ENCODE measurements at places on chromosomes 6 and 20.

DNA sequence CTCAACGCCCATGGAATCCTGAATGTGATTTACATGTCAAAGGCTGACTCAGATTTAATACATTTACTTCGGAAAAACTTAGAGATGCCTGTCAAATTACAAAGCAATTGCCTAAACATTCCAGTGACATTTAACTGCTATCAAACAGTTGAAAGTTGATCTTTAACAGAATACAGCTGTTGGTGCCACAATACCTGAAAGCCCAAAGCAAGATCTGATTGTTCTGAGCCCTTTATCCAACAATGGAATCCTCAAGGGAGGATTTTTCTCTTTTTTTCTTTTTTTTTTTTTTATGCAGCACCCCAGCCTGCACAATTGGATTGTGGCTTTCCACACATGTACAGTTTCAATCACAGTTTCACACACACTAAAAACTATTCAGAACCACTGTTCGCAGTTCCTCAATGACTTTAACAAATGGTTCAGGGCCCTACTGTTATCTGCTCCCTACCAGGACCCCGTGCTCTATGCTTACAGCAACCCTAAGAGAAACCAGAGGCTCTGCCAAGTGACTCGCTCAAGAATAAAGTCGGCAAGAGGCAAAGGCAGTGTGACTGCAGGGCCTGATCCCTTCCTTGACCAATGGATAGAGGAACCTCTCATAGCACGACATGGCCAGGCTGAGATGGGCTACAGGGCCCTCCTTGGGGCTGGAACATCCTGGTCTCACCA, 33.3 kb downstream of the EPB41L2 start:
- no peak for DNase-seq

DNA sequence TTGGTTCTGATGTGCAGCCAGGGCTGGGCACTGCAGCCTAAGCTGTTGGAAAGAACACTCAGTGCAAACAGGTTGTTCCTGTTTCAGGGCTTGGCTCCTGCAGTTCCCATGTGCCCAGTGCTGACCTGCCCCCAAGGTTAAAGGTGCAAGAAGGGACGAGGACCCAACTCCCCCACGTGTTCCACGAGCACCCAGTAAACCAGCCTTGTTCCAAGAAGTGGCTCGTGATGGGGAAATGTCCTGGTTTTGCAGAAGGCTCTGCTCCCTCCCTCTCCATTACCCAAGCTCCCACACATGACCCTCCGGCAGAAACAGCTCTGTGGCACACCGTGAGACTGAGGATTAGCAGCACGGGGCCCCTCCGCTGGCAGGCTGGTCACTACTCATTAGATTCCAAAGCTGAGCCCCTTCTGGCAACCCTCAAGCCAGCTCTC, 9.4 kb downstream of the ACSS1 start:
- no peak for DNase-seq

- peak; percentile 73 for DNase-seq
These were observed 587 bp downstream of the IP6K3 start for GRCh38 chr6:33746036-33746600.

- DNase-seq, result no peak
These were observed 86.8 kb downstream of the HAO1 start for GRCh38 chr20:7853493-7853892.

DNA sequence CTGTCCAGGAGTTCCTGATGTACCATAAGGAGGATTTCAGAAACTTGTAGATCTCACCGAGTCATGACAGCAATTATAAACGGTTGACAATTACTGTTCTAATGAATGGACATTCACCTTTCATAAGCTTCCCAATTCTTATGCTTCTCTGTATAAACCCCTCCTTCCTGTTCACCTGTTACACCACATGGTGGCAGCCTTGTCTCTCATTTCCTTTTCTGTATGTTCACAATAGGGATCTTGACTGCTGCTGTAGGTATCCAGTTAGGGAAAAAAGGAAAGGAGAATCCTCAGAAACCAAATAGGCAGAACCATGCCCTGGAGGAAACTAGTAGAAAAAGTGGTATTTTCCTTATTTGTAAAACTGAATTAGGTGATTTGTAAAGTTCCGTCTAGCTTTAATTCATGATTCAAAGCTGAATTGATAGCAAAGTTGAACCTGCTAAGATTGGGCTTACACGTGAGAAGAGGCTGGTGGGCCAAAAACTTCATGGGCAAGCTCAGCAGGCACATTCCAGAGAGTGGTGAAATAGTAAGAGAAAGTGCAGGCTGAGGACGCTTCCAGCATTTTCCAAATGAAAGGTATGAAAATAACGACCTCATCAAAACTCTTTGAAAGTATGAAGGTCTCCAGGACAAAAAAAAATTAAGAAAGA, 29.0 kb upstream of the TBPL1 start:
- DNase-seq, result peak; percentile 86

- peak; percentile 2 for DNase-seq
These were observed at the start of gene SLPI for GRCh38 chr20:45254383-45255262. Gene SLPI (minus strand): TSS chr20:45254564. CDS start chr20:45254543, 21 bp downstream.

GRCh38 chr20:53642196-53643030, 48.8 kb upstream of the ZNF217 start:
- DNase-seq, result peak; percentile 73

GRCh38 chr6:11500008-11500407, 37.5 kb upstream of the TMEM170B start:
- no peak for DNase-seq

- peak; percentile 74 for DNase-seq
These were observed 1.4 kb downstream of the BACH2 start for GRCh38 chr6:90294989-90295853.

GRCh38 chr6:45112711-45113110, 215.4 kb upstream of the RUNX2 start:
- no peak for DNase-seq

DNA sequence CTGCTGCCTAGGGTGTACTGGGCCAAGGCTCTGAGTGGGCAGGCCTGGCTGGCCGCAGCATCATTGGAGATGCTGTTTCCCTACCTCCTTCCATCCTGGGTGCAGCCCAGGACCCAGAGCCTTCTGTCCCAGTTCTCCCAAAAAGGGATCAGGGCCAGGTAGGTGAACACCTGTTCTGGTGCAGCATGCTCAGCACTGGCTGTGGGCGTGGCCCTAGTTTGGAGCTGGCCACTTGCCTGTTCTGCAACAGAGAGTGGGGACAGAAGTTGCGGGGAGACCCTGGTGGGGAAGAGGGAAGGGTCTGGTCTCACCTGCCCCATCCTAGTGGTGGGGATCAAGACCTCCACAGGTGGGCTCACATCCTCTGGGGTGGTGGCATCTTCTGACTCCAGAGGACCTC, 1.4 kb upstream of the ARMC12 start:
- DNase-seq, result no peak

- DNase-seq, result no peak
These were observed 27.2 kb upstream of the TULP4 start for GRCh38 chr6:158284876-158285655.

DNA sequence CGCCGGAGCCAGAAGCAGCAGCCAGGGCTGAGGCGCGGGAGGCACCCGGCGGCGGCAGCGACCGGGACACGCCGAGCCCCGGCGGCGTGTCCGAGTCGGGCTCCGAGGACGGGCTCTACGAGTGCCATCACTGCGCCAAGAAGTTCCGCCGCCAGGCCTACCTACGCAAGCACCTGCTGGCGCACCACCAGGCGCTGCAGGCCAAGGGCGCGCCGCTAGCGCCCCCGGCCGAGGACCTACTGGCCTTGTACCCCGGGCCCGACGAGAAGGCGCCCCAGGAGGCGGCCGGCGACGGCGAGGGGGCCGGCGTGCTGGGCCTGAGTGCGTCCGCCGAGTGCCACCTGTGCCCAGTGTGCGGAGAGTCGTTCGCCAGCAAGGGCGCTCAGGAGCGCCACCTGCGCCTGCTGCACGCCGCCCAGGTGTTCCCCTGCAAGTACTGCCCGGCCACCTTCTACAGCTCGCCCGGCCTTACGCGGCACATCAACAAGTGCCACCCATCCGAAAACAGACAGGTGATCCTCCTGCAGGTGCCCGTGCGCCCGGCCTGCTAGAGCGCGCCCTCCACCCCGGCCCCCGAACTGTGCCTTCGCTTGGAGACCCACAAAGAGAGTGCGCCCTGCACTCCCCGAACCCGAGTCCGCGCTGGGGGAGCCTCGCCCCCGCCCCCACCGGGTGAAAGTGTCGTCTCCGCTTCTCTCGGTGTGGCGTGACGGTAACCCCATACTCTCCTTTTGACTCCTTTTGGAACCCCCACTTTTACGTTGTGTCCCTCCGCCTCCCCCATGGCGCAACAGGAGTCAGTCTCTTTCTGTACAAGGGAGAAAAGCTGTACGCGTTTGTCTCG, 1.6 kb downstream of the INSM1 start:
- DNase-seq, result no peak

- DNase-seq, result no peak
These were observed 3.8 kb downstream of the PRR3 start for GRCh38 chr6:30560930-30561329.

DNA sequence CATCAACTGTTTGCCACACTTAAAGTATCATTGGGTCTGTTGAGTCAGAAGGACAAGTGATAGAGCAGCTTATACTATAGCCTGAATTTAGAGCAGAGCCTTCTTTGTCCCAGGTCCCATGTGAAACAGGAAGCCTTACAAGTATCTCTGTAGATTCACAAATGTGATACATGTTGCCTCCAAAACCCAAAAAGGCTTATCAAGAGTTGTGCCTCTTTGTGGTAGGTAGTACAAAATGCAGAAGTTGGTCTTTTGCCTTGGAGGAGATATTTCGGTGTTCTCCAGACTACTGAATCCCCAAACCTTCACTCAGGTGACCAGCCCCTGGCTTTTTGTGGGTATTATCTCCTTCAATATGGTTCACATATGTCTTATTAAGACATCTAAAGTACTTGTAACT, 172.8 kb upstream of the PROKR2 start:
- DNase-seq, result no peak

DNA sequence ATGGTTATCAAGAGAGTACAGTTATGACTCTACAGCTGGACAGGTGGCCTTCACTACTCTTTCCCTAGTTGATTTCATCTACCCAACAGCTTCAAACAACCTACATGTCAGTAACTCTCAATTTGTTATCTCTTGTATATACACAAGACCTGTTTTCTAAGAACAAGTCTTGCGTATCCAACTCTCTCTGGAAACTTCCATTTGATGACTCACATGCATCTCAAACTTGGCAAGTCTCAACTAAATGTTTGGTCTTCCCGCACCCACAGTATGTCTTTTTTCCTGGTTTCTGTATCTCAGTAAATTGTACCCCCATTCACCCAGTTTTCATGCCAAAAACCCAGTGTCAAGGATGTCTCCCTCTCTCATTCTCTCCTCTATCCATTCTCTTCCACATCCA, 97.7 kb downstream of the BTBD9 start:
- DNase-seq, result no peak
